Left ventricle myocardium superior (tissue), 1 donor: ENCODE measurements at places on chromosomes 6 and 20. TPM values are rescaled to one million over a fixed set of nuclear protein-coding genes. Genes with fewer than 3 reads are reported as not detected.

Gene EPPIN
- total RNA-seq: not detected

Gene PRKN
- 23.1 TPM for total RNA-seq

Gene CCND3
- 52.7 TPM for total RNA-seq

Gene NRSN2
- 17.4 TPM for total RNA-seq

Gene GJA10
- total RNA-seq: not detected

Gene RSPH4A
- total RNA-seq: 0.17 TPM

Gene FNDC1
- total RNA-seq: 1.9 TPM

Gene GSTA2
- not detected for total RNA-seq

Gene B3GAT2
- 0.07 TPM for total RNA-seq

Gene MLN
- total RNA-seq: not detected

Gene NMBR
- total RNA-seq: not detected

Gene DAAM2
- 16.1 TPM for total RNA-seq

Gene TASP1
- total RNA-seq: 5.0 TPM

Gene ENPP1
- 1.4 TPM for total RNA-seq

Gene NOP56
- 54.2 TPM for total RNA-seq

Gene ELOVL4
- total RNA-seq: 0.12 TPM

Gene THEMIS
- 0.37 TPM for total RNA-seq

Gene RPS6KA2
- total RNA-seq: 63.4 TPM

Gene HLA-DQB1
- 4.4 TPM for total RNA-seq

Gene INSM1
- not detected for total RNA-seq

Gene FILIP1
- total RNA-seq: 156 TPM

Gene SLC17A3
- total RNA-seq: not detected
